DND-41 (cell line): ENCODE measurements at places on chromosomes 2 and 18.

GRCh38 chr2:28593160-28593755, 97.4 kb downstream of the PLB1 start:
- H3K27me3 ChIP-seq = peaks cover 3% of the 10 kb centered on the region
- H3K4me3 ChIP-seq = no peak overlapping the region
- H3K27ac ChIP-seq = no peak overlapping the region
- DNase-seq = no peak
- H3K36me3 ChIP-seq = no peaks in the 10 kb centered on the region

DNA sequence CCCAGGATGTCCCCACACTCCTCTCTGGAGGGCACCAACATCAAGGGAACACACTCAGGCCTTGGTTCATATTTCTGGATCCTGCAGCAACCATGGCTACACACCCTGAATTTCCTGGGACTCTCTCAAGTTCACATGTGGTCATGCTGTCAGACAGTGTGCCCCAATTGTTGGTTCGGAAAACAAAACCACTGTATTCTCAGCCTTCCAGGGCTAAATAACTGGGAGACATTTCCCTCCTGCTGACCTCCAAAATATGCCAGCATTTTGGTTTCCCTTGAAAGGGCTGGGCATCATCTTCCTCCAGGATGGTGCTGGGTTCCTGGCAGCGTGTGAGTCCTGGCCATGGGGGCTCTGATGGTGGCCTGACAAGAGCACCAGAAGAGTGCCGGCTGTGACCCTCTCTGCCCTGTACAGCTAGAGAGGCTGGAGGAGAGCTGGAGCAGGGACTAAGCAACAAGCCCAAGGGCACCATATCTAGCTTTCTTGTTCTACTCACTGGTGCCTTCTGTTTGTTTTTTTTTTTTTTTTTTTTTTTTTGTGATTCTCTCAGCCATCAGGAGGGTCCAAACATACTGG, 37.5 kb upstream of the WIPF1 start:
- H3K4me3 ChIP-seq = no peak overlapping the region
- peaks cover 64% of the 10 kb centered on the region for H3K4me1 ChIP-seq
- H3K36me3 ChIP-seq = peaks cover 18% of the 10 kb centered on the region
- peak; percentile 20 for DNase-seq
- peak overlapping the region; percentile 99 for H3K27ac ChIP-seq
- H3K27me3 ChIP-seq = no peaks in the 10 kb centered on the region

GRCh38 chr2:28447943-28448792, 47.7 kb upstream of the PLB1 start:
- H3K27ac ChIP-seq = no peak overlapping the region
- no peaks in the 10 kb centered on the region for H3K27me3 ChIP-seq
- no peak overlapping the region for H3K4me3 ChIP-seq
- H3K36me3 ChIP-seq = no peaks in the 10 kb centered on the region
- H3K4me1 ChIP-seq = no peaks in the 10 kb centered on the region

DNA sequence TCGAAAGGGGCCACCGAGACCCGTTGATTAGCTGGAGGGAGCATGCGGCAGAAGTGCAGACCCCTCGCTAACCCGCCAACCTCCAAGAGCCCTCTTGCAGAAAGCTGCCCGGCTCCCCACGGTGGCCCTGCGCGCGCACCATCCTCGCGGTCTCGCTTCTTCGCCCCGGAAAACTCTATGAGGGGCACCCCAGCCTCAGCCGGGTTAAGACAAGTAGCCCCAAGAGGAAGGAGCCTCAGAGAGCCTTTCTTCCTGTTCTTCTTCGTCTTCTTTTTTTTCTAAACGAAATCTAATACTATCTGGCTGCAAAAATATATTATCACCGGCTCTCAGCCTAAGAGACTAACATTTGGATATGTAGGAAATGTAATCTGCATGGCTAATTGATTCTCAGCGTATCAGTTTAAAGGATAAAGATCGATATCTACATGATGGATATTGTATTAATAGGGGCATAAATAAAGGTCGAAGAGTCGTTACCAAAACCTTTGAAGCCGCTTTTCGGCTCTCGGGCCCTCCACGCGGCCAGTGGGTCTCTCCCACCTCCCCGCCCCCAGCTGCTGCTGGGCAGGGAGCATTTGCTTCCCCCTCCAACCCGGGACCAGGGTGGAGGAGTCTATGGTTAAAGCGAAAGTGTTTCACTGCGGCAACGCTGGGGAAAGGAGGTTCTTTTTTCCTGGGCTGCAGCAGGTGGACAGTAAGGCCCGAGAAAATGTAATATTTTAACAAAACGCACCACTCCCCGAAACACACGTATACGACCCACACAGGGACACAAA, 6.1 kb upstream of the PAX3 start:
- H3K4me3 ChIP-seq = no peak overlapping the region
- no peak for DNase-seq
- H3K27me3 ChIP-seq = peaks cover 2% of the 10 kb centered on the region
- no peaks in the 10 kb centered on the region for H3K4me1 ChIP-seq

GRCh38 chr2:223066721-223067120, 14.7 kb downstream of the KCNE4 start:
- no peaks in the 10 kb centered on the region for H3K36me3 ChIP-seq
- peaks cover 3% of the 10 kb centered on the region for H3K27me3 ChIP-seq
- no peaks in the 10 kb centered on the region for H3K4me1 ChIP-seq
- H3K4me3 ChIP-seq = no peak overlapping the region
- no peak overlapping the region for H3K27ac ChIP-seq
- DNase-seq = no peak

- no peaks in the 10 kb centered on the region for H3K27me3 ChIP-seq
- no peak overlapping the region for H3K27ac ChIP-seq
- no peaks in the 10 kb centered on the region for H3K36me3 ChIP-seq
- DNase-seq = no peak
- H3K4me3 ChIP-seq = no peak overlapping the region
- no peaks in the 10 kb centered on the region for H3K4me1 ChIP-seq
Observed at GRCh38 chr2:118856978-118857676, 9.7 kb upstream of the EN1 start.
